Eye (tissue), 1 donor: ENCODE measurements at places on chromosomes 3 and 15.

DNA sequence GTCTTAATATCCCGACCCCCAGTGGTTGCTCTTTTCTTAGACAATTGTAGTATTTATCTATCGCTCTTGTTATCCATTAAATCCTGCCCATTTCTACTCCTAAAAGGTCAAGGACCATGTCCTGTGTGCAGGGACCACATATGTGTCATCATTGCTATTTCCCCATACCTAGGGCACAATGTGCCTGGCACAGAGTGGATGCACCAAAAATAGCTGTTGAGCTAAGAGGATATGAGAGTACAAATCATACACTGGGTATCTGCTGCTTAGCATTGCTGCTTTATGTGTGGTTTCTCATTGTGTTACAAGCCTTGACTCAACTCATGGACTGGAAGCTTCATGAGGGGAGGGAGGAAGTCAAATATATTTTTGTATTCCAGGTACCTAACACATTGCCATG lies 3.4 kb upstream of the MITF start:
- no peak for DNase-seq

DNA sequence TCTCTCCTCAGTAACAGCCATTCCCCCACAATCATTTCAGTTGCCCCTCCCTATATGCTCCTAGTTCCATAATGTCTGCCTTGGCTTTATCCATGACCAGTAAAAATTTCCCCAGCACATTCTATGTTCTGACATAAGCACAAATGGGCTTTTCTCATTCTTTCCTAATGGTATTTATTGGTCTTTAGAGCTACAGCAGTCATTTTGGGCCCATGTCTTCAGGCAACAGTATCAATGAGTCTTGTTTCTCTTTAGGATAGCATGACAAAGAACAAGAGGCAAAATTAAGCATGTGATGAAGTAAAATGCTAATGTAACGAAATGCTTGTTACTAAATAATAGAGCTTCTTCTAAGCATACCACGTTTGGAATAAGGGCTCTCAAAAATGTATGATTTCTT lies 8.2 kb downstream of the DPP8 start:
- DNase-seq: no peak

DNA sequence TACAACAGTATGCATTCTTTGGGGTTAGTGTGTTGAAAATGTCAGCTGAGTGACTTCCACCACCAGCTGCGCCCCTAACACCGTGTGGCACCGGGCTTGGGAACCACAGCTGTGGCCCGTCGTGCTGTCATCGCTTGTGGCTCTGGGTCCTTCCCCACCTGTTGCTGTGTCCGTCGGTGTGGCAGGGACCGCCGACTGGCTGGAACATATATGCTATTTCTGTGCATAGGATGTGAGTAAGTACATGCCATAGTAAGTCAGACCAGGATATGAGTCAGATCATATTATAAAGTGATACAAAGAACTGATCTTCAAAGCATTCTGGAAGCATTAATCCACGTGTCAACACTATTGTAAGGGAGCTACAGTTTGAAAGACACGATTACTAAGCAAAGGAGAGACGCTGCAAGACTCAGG lies 31.9 kb downstream of the EHD4 start:
- DNase-seq: peak; percentile 14

DNA sequence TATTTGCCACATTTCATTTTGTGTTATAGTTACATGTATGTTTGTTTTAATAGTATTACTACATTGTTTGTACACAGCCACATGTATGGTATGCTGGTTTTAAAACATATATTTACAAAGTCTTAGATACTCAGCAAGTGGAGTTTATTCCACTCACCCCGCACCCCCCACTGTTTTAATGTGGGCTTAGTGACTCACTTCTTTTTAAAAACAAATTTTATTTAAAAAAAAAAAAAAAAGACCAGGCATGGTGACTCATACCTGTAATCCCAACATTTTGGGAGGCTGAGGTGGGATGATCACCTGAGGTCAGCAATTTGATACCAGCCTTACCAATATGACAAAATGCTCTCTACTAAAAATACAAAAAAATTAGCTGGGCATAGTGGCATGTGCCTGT lies 26.9 kb upstream of the TJP1 start:
- DNase-seq: no peak

DNA sequence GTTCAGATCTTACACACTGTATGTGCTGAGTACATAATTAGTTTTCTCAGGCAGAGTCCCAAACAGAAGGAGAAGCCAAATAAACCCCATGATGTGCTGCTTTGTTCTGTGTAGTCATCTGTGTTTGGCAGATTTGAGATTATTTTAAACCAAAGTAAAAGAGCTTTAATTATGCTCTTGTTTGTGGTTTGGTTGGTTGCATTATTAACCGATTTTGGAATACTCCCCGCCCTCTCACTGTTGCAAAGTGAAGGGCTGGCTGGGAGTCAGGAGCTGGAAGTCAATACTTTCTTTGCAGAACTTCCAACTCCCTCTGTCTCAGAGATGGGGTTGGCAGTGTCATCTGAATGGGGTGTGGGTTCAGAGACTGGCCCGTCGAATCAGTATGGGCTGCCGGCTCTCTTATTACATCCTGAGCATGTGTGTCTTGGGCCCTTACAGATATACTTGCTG lies 34.4 kb downstream of the SLCO3A1 start:
- DNase-seq: no peak

DNA sequence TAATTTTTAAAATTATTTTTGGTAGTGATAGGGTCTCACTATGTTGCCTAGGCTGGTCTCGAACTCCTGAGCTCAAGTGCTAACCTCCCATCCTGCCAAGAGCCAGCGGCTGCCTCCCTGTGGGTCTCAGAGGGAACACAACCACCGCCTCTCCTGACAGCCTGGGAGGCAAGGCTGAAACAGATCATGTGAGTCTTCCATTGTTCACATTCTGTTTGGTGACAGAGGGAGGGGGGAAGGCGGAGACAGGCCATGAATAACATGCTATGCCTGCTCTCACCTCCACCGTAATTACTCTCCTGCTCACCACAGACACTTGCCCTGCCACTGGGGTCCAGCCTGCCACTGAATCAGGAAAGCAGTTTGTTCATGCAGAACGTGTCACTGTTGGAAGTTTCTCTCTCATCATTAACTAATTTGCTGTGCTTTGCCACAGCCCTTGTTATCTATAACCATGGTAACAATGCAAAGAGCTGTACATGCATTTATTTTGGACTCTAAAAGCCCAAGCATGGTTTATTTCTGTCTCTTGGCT lies 78.4 kb upstream of the RASGRF1 start:
- peak; percentile 87 for DNase-seq
